AG04449 (cell line): ENCODE measurements at places on chromosomes 7 and 10.
A peak's percentile ranks its signal among the peaks of the same experiment; 100 is the strongest.

DNA sequence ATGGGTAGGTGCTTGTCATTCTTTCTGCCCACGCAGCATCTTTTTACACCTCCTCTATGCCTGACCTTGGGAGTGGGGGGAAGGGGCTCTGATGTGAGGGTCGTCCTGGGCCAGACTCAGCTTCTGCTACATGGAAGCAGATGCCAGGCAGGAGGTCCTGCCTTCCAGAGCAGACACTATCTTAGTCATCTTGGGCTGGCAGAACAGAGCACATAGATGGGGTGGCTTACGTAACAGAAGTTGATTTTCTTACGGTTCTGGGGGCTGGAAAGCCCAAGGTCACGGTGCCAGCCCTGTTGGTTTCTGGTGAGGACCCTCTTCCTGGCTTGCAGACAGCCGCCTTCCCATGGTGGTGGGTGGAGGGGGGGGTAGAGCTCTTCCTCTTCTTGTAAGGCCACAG, 159.0 kb downstream of the PRKAG2 start:
- DNase-seq = no peak

DNA sequence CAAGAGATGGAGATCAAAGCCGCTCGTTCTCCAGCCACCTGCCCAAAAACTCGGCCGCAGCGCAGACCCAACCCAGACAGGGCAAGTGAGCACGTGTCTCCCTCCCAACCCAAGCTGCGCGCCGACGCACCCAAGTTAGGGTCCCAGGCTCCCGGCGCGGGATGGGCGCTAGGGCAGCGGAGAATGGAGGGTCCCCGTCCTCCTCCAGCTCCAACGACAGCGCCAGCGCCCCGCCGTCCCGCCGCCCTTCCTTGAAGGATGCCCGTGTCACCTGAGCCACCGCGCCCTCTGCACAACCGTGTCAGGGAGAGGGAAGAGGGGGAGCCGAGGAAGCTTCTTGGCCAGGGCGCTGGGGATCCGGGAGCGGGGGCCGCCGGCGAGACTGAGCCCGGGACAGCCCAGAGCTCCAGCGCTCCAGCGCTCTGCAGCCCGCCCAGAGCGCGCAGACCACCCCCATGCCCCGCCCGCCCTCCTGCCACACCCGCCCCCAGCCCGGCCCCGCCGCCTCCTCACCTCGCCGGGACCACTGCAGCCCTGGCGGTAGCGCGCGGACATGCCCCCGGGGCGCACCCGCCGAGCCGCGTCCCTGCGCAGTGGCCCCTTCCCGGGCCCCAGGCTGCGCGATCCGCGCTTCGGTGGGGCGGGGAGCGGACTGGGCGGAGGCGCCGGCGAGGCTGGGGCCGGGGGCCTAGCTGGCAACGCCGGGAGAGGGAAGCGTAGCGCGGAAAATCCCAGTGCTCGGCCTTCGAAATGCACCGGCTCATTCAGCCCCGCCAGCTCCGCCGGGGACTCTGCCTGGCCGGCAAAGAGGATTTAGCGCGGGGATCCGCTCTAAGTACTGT, at the start of gene SLC16A12:
TSS of gene SLC16A12 (minus strand) at position 424 of the 842 bp plus-strand sequence. CDS start 73,016 bp downstream, outside the sequence.
- no peak for DNase-seq

- no peak for DNase-seq
Measured at GRCh38 chr10:79948976-79949722, at the start of gene SFTPD. Gene SFTPD (minus strand): TSS chr10:79949105. CDS start chr10:79946659, 2,446 bp downstream.

DNA sequence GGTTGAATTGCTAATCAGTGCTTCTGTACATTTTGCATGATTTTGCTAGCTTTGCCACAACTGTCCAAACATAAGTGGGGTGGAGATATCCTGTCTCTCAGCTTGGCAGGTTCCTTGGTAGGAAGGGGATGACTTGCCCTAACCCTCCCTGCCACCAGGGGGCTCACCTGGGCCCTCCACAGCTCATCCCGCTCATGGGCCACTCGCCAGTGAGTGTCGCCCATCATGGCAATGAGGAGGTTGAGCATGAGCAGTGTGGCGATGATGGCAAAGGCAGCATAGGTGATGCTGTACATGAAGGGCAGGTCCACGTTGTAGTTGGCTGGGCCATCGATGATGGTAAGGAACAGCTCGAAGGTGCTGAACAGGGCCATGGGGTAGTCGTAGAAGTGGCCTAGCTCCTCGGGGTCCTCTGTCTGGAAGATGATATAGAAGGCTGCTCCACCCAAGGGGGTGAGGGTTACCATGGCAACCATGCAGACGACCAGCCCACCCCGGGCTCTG, 12.2 kb downstream of the TRPV6 start:
- no peak for DNase-seq

- DNase-seq = no peak
Measured at GRCh38 chr7:125828153-125828700, 898.6 kb upstream of the POT1 start.

DNA sequence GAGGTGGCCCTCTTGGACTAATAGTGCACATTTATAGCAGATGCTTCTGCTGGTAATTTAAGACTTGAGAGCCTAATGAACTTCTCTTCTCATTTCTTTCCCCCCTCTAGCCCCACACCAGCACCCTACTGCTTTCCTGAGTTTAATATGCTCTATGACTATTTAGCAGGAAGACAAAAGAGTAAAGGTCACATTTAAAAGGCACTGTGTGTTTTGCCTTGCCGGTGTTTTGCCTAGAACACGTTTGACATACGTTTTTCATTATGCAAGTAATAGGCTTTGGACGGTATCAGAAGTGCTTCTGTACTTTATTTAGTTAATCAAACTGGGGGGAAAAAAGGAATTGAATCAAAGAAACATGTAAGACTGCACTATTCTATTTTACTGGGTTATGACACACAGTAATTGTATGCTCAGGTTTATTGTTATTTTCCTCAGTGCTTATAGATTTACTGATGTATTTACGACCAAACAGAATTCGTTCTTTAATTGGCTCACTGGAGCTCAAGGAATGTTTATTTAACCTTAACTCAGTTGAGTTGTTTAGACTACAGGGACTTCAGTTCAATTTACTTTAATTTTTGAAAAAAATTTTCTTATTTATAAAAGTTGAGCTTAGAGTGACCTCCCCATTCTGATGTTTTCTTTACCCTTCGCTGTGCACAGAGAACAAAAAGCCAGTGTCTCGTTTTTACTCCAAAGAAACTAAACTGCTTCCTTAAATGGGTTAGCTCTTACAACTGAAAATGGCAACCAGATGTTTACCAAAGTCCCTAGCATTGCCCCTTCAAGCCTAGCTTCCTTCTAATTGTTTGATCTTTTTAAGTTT, 35.4 kb downstream of the CPED1 start:
- DNase-seq = no peak

DNA sequence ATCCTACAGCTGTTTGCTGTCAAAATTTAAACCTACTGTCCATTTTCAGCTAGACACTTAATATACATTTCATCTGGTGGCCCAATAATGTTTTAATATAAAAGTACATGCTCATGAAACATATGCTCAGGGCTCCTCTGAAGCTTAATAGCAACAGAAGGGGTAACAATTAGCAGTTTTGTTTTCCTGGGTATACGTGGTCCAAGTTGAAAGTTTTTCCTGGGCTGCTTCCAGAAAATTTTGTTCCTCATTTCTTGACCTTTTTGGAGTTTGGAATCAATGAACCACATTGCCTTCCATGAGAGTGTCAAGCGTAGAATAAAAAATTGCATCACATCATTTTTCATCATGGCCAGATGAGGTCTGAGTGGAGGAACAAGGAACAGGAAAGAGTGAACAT, 537.3 kb upstream of the MGMT start:
- no peak for DNase-seq

- DNase-seq = no peak
Measured at GRCh38 chr7:18770822-18771221, 275.3 kb downstream of the HDAC9 start.

- no peak for DNase-seq
Measured at GRCh38 chr10:122730238-122730637, 30.6 kb upstream of the C10orf120 start.

- no peak for DNase-seq
Measured at GRCh38 chr10:117241541-117242462, 888 bp downstream of the SLC18A2 start.

DNA sequence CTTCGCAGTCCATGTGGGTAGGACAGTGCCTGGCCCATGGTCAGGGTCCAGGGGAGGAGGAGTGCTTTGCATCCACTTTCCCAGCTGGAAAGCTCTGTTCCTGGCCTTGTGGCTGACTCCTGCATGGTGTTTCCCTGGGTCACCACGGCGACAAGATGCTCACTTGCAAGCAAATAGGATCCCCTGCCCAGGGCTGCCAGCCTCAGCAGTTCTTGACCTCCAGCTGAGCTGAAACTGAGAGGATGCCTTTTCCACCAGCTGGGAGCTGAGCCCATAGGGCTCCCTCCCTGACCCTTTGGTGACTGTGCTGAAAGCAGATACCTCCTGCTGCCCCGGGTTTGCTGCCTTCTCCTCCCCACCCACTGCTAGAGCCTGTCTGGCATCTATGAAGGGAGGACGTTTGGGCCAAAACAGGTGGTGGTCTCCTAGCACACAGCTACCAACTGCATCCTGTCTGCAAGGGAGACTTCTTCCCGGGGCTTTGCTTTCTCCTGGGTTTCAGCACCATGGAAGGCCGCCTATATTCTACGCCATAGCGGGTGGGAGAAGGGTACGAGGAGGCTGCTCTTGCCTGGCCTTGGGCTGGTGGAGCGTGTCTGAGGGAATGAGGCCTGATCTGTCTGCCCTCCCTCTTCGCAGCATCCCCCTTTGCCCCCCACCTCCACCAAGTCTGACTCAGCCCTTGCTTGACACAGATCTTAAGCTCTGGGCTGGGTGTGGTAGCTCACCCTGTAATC, 34.4 kb downstream of the UBTD1 start:
- DNase-seq = no peak

DNA sequence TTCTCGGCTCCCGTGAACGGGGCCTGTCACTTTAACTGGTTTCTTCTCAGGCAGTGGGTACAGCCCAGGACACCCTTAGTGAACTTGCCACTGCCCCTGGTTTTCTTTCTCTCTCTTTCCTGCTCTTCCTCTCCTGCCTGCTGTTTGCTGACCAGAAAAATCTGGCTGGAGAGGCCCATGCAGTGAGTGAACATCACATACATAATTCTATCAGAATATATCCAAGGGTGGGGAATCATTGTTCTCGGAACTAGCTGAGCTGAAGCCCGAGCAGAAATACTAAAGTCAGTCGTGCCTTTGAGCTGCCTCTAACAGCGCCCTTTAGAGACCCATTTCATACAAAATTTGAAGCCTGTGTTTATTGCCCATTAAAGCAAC, 501.5 kb upstream of the GALNT17 start:
- no peak for DNase-seq

GRCh38 chr10:78251016-78251385, 217.3 kb downstream of the RPS24 start:
- DNase-seq = no peak

DNA sequence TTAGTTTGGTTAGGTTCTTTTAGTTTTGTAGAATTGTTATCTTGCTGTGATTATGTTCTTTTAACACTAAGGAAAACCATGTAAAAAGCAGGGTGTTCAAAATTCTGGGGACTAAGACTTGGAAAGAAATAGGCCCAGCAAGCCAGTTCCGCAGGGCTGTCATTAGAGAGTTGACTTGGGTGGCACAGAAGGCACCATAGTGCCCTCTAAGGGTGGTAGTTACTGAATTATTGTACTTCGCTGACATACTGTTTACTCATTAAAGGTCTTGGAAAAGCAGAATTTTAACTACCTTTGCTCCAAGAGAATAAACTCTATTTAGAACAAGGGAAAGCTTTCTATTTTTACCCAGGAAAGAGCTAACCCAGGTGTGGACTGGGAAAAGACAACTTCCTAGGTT, 86.5 kb downstream of the OTUD1 start:
- no peak for DNase-seq

- DNase-seq = no peak
Measured at GRCh38 chr7:143452495-143452894, 9.2 kb downstream of the TAS2R60 start.

DNA sequence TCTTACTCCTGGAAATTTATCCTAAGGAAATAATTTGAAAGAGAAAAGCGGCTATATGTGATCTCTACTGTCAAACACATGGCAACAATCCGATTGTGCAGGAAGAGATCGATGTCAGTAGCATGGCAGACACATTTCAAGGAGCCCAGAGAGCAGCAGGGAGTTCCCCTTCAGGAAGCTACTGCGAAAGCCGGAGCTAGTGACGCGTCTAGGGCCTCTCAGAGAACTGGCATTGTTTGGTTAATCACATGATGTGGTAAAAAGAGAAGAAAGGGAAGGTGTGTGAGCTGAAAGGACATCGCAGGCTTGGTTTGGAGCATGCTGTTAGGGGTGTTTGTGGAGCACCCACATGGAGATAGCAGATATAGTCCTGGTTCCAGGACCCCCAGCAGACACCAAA, 74.9 kb downstream of the BEND7 start:
- no peak for DNase-seq

- DNase-seq = no peak
Measured at GRCh38 chr7:51297986-51298385, 18.6 kb downstream of the COBL start.

GRCh38 chr7:6446838-6447580, 745 bp downstream of the DAGLB start:
- peak; percentile 36 for DNase-seq

- no peak for DNase-seq
Measured at GRCh38 chr10:43225787-43226153, 41.1 kb downstream of the RASGEF1A start.

DNA sequence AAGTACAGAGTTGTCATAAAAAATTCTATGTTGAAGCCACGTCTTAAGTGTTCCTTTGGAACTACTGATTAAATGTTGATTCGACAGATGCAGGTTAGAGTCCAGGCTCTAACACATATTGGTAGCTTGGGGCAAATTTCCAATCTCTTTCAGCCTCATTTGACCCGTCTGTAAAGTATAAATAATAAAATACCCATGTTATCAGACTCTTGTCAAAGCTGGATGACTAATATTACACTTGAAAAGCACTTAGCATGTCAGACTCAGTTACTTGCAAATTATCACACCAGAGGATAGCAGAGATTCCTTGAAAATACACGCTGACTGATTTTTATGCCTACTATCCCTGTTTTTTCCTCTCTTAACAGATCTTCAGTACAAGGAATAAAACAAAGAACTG, 18.1 kb upstream of the MACC1 start:
- DNase-seq = no peak

DNA sequence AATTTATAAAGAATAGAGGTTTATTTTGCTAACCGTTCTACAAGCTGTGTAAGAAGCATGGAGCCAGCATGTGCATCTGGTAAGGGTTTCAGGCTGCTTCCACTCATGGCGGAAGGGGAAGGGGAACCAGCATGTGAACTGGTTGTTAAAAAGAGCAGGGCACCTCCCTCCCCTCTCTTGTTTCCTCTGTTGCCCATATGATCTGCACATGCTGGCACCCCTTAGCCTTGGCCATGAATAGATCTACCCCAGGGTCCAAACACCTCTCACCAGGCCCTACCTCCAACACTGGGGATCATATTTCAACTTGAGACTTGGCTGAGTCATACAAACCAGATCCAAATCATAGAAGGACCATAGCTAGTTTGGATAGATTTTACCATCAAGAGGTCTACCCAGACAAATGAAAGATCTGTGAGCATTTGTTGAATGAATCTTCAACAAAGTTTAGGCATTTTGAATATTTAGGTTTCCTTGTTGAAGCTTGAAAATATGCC, 36.0 kb upstream of the NRP1 start:
- DNase-seq = no peak

GRCh38 chr7:84668116-84668515, 473.5 kb upstream of the SEMA3A start:
- DNase-seq = no peak

- DNase-seq = no peak
Measured at GRCh38 chr10:58963723-58964124, 212.7 kb upstream of the PHYHIPL start.

GRCh38 chr7:98687111-98687751, 70.1 kb downstream of the NPTX2 start:
- no peak for DNase-seq
